ENCODE measurements at places on chromosomes 7 and 10.
A peak's percentile ranks its signal among the peaks of the same experiment; 100 is the strongest.

DNA sequence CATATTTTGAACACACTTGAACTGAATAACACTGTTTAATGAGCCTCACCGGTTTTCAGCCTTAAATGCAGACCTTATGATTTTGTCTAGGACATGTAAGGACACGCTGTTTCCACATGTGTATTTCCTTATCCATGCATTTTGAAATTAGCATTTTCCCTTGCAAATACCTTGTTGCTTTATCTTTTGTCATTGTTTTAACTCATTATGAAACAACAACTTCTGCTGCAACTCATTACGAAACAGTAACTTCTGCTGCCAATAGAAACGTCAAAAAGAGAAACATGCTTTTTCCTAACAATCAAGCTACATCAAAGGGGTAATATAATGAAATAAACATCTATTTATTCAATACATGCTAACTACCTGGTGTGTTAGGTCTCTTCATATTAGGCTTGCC is 322.0 kb downstream of the AGMO start:
- no peak for ATAC-seq

DNA sequence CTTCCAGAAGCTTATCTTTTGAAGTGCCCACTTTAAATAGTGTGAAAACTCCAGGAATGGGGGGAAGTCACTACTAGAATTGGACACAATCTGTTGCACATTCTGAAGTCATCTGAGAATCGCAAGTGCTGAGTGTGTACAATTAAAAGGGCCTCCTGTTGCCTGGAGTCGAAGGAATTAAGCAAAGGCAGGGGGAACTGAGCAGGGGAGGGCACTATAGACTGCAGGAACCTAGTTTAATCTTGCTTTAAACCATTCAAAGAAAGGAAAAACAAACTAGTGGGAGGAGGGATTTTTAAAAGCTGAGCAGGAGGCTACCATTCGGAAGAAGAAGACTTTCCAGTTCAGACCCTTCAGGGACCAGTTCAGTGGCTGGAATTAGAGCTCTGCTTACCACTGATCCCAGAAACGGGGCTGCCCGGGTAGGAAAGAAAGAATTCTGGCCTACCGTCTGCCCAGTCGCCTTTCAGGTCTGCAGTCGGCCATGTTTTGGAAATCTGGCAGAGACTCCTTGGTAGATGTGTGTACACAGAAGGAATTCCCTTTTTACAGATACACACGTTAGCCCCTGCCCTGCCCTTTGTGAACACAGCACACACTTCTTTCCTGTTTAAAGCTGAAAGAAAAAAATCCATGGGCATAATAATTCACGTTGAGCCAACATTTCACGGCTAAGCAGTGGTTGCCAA is 610.6 kb upstream of the FOXK1 start:
- no peak for ATAC-seq

- ATAC-seq, result no peak
Measured at GRCh38 chr7:124542476-124542875, 223.1 kb downstream of the GPR37 start.

GRCh38 chr10:69410487-69410886 is 6.2 kb downstream of the TACR2 start:
- ATAC-seq, result no peak

DNA sequence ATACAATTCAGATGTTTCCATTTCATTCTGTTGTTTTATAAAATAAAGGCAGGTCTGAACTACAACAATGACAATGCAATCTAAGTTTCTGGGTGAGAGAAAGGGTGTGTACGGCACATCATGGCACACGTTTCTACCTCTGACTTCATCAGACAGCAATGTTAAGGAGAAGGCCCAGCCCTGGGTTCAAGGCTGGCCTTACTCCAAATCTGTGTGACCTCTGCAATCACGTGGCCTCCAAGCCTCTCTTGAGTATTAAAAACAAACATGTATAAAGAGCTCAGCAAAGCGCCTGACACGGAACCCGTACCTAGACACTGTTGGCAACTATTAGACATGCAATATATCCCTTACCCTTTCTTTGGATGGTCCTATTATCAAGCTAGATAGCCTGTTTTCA is 114.1 kb downstream of the LARP4B start:
- no peak for ATAC-seq

- ATAC-seq, result no peak
Measured at GRCh38 chr10:75034131-75034512, 77.3 kb upstream of the SAMD8 start.

GRCh38 chr7:114588506-114588905 is 173.9 kb downstream of the FOXP2 start:
- no peak for ATAC-seq

GRCh38 chr7:98872328-98872924 is 2.6 kb upstream of the TMEM130 start:
- no peak for ATAC-seq

- no peak for ATAC-seq
Measured at GRCh38 chr10:95482501-95483233, 78.5 kb downstream of the SORBS1 start.

DNA sequence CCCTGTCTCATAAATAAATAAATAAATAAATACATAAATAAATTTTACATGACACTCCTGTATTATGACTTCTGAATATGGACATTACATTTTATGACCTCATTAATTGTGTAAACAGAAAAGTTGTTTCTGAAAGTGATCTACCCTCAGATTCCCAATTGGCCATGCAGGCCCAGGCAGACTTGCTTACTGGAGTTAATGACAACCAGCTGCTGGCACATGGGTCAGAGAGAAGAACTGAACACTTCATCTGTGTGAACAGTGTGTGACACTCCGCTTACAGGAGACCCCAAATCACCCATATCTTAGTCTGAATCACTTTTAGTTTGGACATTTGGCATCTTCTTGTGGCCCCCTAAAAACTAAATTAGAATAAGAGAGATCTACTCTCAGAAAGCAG is 31.4 kb downstream of the PARP12 start:
- no peak for ATAC-seq

GRCh38 chr7:118183428-118183785 is 557 bp upstream of the LSM8 start:
- ATAC-seq, result peak; percentile 1

- ATAC-seq, result no peak
Measured at GRCh38 chr7:51731075-51731474, 414.5 kb upstream of the COBL start.

- ATAC-seq, result peak; percentile 34
Measured at GRCh38 chr7:73433924-73434700, 534 bp downstream of the FZD9 start.

DNA sequence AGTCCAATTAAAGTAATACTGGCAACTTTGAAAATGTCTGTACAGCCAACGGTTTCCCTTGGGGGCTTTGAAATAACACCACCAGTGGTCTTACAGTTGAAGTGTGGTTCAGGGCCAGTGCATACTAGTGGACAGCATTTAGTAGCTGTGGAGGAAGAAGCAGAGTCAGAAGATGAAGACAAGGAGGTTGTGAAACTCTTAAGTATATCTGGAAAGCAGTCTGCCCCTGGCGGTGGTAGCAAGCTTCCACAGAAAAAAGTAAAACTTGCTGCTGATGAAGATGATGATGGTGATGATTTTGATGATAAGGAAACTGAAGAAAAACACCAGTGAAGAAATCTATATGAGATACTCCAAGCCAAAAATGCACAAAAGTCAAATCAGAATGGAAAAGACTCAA is 72.2 kb downstream of the ZNF783 start:
- ATAC-seq, result no peak

- peak; percentile 98 for ATAC-seq
Measured at GRCh38 chr10:323651-324293, 188.5 kb downstream of the ZMYND11 start.

DNA sequence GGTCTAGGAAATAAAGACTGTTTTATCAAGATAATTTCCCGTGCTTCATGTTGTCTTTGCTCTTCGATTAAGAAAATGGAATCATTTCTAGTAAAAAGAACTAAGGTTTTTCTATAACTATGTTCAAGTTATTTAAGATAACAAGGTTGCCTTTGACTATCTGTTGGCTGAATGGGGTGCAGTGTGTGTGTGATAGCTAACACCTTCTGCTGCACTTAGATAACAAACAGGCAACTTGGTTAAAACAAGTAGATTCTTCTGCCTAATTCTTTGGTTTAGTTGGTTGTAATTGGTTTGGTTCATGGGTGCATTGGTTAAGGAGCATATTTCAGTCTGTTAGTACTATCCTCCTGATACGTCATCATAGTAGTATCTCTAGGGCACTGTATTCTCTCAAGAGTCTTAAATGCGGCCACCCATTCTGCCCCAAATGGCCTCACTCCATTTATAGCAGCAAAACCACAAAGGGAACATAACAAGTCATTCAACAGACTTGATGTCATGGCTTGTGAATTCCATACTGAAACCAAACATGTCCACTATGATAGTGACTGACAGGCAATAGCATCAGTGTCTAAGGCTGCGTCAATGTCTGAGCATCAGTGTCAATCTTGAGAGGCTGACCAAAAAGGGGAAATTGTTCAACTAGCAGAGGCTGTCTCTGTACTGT is 55.7 kb downstream of the CCDC3 start:
- peak; percentile 72 for ATAC-seq

GRCh38 chr10:79158402-79159097 is 89.8 kb downstream of the ZMIZ1 start:
- ATAC-seq, result no peak

- no peak for ATAC-seq
Measured at GRCh38 chr10:14586901-14587300, 187.8 kb downstream of the FAM107B start.

DNA sequence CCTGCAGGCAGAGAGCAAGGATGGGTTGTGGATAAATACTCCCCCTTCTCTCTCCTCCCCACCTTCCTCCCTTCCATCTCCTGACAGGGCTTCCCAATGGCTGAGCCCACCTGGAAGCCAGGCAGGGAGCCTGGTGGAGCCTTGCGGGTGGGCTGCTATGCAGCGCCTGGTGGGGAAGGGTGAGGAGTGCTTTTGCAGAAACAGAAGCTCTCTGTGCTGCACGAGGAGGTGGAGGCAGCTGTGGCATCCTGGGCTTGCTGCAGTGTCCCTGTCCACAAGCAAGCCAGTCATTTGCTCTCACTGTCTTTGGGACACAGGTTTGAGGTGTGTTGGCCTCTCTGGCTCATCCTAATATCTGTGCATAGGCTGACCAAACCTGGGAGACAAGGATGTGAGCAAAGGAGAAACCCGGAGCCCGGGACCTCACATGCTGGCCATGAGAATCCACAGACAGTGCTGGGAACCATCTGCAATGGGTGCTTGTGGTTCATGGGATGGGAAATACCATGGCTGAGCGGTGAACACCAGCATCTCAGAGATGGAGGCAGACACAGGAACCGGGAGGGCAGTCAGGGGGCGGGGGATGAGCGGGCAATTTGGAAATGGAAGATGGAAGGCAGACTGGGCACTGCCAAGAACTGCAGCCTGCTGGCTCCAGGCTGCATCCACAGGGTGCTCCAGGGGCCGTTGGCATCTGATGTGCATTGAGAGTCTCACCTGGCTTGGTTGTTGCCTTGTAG is 364.2 kb downstream of the GLRX3 start:
- no peak for ATAC-seq

- no peak for ATAC-seq
Measured at GRCh38 chr10:12091421-12091820, 22.7 kb downstream of the DHTKD1 start.

GRCh38 chr7:98125759-98126158 is 19.1 kb downstream of the LMTK2 start:
- ATAC-seq, result no peak

GRCh38 chr10:102322914-102323313 is 72.6 kb upstream of the NFKB2 start:
- peak; percentile 62 for ATAC-seq

GRCh38 chr10:110479710-110480109 is 18.0 kb upstream of the DUSP5 start:
- no peak for ATAC-seq

DNA sequence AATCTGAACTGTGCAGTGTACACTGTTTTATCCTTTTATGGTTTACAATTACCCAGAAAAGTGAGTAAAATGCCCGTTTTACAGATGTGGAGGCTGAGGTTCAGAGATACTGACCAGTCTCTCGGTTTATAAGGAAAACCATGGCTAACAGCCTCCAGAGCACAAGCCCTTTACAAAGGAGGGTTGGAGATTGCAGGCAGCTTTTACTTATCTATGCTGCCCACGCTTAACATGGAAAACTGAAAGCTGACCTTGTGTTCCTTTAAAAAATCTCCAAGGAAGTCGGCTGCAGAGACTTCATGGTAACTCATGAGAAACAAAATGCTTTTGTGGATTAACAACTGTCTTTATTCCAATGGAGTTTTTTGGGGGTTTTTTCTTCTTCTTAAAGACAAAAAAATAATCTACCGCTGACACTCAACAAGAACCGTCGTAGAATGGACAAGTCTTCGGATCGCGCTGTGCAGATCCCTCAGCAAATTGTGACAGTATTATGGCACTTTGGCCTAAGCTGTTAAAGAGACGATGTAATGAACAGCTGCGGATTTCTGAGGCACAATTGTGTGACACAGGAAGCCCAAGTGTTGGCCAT is 654 bp upstream of the SLF2 start:
- ATAC-seq, result no peak

- ATAC-seq, result no peak
Measured at GRCh38 chr10:35194906-35195305, 68.3 kb downstream of the CREM start.

DNA sequence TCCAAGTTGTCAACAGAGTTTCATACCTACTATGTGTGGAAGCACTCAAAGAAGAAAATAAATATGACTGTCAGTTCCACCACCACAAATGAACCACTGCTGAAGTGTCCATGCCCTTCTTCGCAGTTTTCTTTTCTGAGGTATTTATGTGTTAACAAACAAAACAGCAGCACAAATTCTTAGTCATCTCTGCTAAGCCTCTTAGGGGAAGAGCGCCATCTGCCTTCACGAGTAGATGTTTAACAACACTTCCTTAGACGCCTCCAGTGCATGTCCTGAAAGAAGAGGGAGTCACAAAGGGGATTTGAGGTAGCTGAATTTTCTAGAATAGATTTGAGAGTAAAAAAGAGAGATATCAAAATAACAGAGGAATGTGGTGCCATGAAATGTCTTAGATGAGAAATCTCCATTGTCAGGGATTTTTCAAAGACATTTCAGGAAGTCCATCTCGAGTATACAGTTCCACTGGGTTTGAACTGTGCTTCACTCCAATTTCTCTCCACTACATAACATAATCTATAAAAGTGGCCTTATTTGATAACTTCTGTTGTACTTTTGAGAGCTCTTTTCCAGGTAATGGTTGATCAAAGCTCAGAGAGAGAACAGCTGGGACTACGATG is 775.3 kb upstream of the POM121L12 start:
- ATAC-seq, result no peak

- ATAC-seq, result no peak
Measured at GRCh38 chr10:125734823-125735222, 15.3 kb downstream of the EDRF1 start.

GRCh38 chr10:71625445-71626175 is 94.0 kb downstream of the C10orf105 start:
- ATAC-seq, result no peak

- no peak for ATAC-seq
Measured at GRCh38 chr7:55278321-55278720, 86.8 kb upstream of the LANCL2 start.

DNA sequence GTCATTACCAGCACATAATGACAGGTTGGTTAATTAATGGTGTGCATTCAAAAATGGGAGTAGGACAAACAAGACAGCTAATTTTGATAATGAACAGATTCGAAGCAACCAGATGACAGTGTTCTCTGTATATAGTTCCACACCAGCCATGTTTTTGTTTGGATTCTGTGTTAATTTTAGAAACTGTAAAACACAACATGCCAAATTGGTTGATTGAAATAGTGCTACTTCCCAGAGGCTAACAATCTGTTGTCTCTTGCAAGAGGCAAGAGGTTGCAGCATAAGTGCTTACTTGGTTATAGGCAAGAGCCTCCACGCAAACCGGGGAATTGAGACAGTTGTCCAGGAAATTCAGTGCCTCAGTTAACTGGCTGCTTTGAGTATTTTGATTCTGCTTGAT is 170.2 kb upstream of the HABP2 start:
- ATAC-seq, result no peak
